Inflammatory macrophage treated with lipopolysaccharide for 4 hours (primary cell): ENCODE measurements at places on chromosomes 6 and 20.

DNA sequence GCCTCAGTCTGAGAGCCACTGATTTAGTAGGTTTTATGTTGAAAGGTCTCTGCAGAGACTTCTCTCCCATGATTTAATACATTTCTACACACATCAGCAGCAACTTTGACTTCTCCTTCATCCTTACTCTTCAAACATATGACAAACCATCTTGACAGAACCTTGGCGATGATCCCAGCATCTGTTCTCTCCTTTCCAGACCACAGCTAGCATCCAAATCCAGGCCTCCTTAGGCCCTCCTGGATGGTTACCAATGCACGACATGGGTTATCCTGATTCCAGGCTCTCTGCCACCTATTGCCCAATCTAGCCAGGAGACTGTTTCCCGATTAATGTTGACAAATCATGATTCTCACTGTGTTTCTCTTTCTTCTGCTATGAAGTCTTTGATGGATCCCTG is 16.8 kb downstream of the LAMA4 start:
- no peak for DNase-seq

DNA sequence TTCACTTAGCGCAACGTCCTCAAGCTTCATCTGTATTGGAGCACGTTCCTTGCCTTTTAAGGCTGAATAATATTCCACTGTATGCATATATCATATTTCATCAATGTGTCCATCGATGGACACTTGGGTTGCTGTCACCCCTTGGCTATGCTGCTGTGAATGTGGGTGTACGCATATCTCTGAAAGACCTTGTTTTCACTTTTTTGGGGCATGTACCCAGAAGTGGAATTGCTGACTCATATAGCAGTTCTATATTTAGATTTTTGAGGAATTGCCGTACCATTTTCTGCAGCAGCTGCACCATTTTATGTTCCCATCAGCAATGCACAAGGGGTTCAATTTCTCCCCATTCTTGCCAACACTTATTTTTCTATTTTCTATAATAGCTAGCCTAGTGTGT is 22.8 kb upstream of the SLC23A2 start:
- no peak for DNase-seq

- no peak for DNase-seq
Observed at GRCh38 chr6:29986179-29986781, 43.9 kb downstream of the HLA-A start.

- no peak for DNase-seq
Observed at GRCh38 chr6:49522710-49523593, 23.2 kb downstream of the GLYATL3 start.

DNA sequence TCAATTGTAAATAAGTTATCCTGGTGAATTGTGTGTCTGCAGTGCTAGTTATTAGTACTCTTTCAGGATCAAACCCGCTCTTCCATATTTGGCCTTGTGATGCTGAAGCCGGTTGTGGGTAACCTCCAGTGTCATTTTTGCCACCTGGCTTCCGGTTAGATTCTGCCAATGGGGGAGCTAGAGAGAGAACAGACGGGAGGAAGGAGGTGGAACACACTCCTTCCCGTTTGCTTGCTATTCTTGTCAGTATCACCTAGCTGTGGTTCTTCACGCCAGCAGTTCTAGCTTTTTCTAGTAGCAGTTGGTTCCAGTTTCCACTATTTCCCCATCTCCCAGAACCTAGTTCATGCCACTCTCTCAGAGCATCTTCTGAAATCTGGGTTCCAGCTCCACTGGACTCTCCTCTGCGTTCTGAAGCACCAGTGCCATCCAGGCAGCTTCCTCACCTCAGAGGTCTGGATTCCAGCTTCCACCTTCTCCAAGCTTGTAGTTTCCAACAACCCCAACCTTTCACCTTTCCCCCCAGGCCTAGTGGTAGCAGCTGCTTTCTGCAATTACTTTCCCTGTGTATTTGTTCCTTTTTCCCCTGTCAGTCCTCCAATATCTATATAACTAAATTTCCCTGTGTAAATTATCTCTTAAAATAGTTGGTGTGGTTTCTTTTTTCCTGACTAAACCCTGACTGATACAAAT is 46.9 kb upstream of the LOC128125822 start:
- DNase-seq: no peak

- no peak for DNase-seq
Observed at GRCh38 chr6:105301756-105302616, 100.9 kb downstream of the PREP start.

GRCh38 chr6:168721571-168721970 is 280.6 kb downstream of the SMOC2 start:
- DNase-seq: no peak

DNA sequence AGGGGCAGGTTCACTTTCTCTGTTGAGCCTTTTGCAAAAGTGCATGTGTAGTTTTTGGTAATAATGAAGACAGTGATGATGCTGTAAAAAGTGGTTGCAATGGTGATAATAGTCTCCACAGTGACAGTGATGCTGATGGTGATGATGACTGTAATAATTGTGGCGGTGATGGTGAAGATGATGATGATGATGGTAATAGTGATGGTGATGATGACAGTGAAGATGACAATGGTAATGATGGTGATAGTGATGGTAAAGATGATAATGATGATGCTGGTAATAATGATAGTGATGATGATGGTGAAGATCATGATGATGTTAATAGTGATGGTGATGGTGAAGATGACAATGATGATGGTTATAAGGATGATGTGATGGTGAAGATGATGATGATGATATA is 67.7 kb upstream of the LRFN2 start:
- no peak for DNase-seq

DNA sequence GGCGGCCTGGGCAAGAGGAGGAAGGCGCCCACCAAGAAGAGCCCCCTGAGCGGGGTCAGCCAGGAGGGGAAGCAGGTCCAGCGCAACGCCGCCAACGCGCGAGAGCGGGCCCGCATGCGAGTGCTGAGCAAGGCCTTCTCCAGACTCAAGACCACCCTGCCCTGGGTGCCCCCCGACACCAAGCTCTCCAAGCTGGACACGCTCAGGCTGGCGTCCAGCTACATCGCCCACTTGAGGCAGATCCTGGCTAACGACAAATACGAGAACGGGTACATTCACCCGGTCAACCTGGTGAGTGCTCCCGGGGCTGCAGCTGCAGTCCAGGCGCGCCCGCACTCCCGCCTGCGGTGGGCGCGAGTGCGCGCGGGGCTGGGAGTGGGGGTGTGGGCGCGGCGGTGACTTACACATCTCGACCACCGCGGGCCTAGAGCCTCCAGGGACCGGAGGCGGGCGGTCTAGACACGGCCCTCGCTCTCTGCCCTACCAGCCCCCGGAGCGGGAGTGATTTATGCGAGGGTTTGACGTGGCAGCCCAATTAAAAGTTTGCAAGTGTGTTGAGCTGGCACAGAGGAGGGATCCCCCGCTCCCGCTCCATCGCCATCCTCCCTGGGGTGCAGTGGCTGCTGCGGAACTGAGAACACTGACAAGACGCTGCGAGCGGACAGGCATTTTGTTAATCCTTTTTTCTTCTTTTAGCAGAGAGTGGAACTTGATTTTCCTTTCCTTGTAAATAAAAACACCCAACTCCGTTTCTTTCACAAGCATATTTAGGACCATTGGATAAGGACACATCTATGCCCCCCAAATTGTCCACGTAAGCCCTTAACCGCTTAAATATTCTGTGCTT is 867 bp downstream of the TCF21 start:
- DNase-seq: no peak

- no peak for DNase-seq
Observed at GRCh38 chr6:129359811-129360681, 349.9 kb downstream of the ARHGAP18 start.

GRCh38 chr6:148757944-148758480 is 11.2 kb downstream of the UST start:
- peak; percentile 37 for DNase-seq

DNA sequence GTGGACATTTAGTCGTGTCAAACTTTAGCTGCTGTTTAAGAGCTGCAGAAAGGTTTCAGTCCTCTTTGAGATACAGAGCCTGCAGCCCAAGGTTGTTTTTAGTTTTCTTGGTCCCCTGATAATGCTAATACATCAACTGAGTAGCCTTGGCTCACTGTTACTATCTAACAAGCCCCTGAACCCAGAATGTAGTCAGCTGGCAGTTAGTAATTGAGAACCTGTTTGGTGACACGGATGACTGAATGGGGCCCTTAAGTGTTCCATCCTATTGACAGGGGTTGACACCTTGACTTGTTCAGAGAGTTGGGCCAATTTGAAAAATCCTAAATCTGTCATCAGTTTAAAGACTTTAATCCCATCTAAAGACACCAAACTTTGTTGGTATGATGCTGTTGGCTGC is 2.8 kb downstream of the RTN4IP1 start:
- DNase-seq: no peak
